ENCODE measurements at places on chromosomes 12 and 14. TPM values are rescaled to one million over a fixed set of nuclear protein-coding genes. Genes with fewer than 3 reads are reported as not detected.

PROX2 gene
- total RNA-seq = 0.38 TPM

SLC10A1 gene
- not detected for total RNA-seq

- no peak for DNase-seq
These were observed 83.4 kb downstream of the SYNE3 start for GRCh38 chr14:95433094-95433478.

- peak; percentile 87 for DNase-seq
These were observed 31.9 kb downstream of the CCDC91 start for GRCh38 chr12:28222081-28222700.

- DNase-seq = no peak
These were observed 82.0 kb upstream of the SFSWAP start for GRCh38 chr12:131628766-131629448.

- no peak for DNase-seq
These were observed 208.7 kb downstream of the PCNX1 start for GRCh38 chr14:71115821-71116567.

GRCh38 chr14:44778604-44779003 lies 183.1 kb downstream of the KLHL28 start:
- DNase-seq = no peak

GRCh38 chr12:120687578-120688289 lies 785 bp downstream of the MLEC start:
- DNase-seq = peak; percentile 73

GRCh38 chr12:75606151-75606550 lies 94.7 kb upstream of the KRR1 start:
- no peak for DNase-seq

GRCh38 chr14:101965181-101965544 lies 790 bp downstream of the DYNC1H1 start:
- DNase-seq = peak; percentile 76
